ENCODE measurements at places on chromosomes 4 and X. TPM values are rescaled to one million over a fixed set of nuclear protein-coding genes. Genes with fewer than 3 reads are reported as not detected.

UGT2A2 gene
- total RNA-seq, result not detected

PPEF2 gene
- not detected for total RNA-seq

NXF2B gene
- total RNA-seq, result not detected

FRG2 gene
- total RNA-seq, result not detected

KIF4A gene
- total RNA-seq, result 6.6 TPM

ANK2 gene
- 11.5 TPM for total RNA-seq

MAGED4 gene
- 31.8 TPM for total RNA-seq

PCDH19 gene
- 0.17 TPM for total RNA-seq

TBC1D1 gene
- total RNA-seq, result 181 TPM

ADH7 gene
- total RNA-seq, result not detected

VSIG4 gene
- not detected for total RNA-seq

GATA1 gene
- not detected for total RNA-seq

DNA sequence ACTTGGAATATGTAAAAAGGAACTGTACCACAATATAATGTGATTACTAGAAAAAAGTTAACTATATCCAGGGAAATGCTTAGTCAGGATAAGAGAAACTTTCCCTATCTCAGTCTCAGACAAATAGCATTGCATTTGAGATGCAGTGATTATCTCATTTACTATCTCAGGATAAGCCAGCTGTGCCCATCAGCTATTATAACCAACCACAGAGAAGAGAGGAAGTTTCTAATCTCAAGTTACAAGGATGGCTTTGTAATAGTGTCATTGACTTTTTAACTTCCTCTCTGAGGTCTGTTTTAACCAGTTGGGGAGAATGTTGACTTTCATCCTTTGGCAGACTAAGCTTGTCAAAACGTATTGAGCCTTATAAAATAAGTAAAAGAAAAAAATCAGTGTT, 56.5 kb downstream of the SNX25 start:
- peak; percentile 16 for DNase-seq

- DNase-seq, result peak; percentile 89
Measured at GRCh38 chrX:37380924-37381323, 31.8 kb downstream of the PRRG1 start.

- peak; percentile 14 for DNase-seq
Measured at GRCh38 chrX:115649461-115650063, 88.6 kb downstream of the PLS3 start.

DNA sequence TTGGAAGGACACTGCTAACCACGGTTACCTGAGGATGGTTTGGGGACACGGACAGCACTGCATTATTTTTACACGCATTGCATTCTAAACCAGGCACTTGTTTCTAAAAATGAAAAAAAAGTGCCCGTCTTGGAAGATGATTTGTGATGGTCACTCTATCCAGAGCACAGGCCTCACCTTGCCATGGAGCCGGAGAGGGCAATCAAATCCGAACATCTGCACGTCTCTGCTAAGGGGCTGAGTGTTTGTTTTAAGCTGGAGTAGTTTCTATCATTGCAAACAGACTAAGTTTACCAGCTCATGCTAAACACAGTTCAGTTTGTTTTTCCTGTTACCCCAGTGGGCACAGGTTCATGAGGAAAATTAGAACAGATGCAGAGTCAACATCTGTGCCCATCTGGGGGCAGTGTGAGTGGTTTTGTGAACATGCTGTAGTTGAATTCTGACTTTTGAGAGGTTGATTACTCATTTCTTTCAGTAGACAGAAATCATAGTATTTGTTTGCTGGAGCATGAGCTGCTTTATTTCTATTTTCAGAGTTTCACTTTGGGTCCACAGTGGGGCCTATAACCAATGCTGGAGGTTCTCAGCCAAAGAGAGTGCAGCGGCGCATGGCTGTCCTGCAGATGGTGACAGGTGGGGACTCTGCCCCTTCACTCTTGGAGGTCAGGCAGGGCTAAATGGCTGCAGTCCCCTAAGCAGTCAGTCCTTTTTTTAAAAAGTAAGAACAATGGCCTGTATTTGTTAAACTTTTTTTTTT, 65.4 kb upstream of the ENPP6 start:
- DNase-seq, result no peak

DNA sequence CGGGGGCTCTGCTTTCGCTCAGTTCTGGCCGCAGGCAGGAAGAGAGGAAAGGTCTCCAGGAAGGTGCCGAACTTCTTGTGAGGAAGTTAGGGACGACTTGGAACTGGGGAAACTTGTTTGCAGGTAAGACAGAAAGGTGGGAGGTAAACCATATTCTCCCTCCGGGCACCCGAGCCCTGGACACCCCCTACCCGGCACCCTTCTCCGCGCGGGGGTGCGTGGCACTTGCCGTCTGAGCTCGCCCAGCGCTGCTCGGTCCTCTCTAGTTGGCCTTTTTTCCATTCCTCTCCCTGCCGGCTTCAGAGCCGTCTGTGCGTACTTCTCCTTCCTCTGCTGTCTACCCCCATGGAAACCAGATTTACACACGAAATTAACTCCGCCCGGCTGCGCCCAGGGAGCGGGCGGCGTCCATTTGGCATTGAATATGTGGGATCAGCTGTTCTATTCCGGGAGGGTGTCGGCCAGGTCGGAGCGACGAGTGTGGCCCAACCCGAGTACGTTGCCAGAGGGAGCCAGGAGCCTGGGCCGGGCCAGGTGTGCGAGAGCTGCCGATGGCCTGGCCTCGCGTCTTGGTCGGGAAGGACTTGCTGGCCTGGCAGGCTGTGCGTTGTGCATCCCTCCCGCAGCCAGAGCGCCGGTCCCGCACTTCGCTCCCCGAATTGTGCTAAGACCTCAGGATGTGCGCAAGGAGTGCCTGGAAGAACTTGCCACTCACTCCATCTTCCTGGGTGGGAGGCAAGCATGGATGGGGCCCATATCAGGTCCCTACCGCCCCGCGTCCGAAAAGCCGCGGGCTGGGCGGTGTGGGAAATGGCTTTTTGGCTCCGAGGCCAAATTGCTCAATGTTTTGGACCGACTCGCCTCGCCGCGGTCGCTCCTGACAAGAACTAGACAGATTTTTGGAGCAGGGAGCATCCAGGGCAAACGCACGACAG, 1.7 kb downstream of the PDGFRA start:
- DNase-seq, result no peak

DNA sequence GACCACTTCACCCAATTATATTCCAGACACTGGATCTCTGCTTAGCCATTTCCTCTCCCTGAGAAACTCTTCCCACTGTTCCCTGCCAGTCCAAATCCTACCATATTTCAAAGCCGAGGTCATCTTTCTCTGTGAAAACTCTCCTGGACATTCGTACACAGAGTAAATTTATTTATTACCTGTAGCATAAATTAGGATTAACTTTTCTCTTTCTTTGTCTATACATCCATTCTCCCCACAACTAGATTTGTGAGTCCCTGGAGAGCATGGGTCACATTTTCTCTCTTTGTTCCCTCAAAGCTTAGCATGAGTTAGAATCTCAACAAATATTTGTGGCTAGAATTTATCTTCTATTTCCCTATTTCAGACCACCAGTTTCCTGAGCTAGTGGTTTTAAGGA, 27.8 kb upstream of the SMIM10 start:
- no peak for DNase-seq

DNA sequence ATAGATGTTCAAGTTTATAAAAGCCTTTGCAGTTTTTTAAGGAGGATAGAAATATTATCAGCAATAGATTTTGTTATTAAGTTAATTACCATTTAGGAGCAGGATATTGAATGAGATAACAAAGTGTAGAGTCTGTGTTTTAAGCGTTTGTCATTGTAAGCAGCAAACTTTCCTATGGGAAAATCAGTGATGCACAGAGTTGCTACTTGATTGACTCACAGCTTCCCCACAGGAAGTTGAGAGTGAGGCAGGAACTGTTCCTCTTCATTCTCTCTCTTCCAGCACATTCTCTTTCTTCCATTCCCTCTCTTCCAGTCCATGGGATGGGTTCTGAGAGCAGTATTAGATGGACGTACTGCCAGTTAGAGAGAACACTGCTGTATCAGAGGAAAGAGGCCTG, 867.7 kb upstream of the AGA start:
- DNase-seq, result peak; percentile 26

GRCh38 chr4:81003597-81004111, 26.9 kb upstream of the BMP3 start:
- DNase-seq, result no peak

DNA sequence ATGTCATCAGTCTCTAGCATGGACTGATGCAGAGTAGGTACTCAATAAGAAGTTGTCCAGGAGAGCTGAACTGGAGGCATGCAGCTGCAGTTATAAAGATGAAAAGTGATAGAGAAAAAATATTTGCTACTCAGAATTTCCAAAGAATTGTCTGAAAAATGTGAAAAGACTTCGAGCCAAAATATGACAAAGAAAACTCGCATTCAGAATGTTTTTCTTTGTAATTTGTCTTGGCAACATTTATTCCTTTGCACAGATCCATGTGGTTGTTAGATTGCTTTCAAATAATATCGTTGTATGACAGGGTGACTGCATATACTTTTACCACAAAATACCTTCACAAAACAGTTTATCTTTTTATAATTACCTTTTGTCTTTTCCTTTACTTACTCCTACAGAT, 128.0 kb upstream of the SLC4A4 start:
- DNase-seq, result no peak

GRCh38 chrX:105765691-105766090, 56.6 kb upstream of the NRK start:
- peak; percentile 22 for DNase-seq

DNA sequence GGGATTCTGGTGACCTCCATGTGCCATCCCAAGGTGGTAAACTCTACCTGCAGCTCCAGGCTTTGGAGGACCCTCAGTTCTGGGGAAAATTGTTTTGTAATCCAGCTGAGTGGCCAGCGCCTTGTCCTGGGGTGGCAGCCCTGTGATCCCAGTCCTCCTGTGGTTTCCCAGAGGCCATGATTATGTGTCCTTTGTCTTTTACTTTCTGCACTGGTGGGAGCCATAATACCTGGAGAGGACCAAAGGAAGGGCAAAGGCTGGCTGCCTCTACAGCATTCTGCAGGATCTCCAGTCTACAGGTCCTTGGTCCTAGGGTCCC, 64.0 kb downstream of the NBDY start:
- no peak for DNase-seq

GRCh38 chr4:113433116-113433515, 328.4 kb downstream of the CAMK2D start:
- no peak for DNase-seq

Measured in renal cortical epithelial cell (primary cell).